ENCODE measurements at places on chromosomes 16 and 17. TPM values are rescaled to one million over a fixed set of nuclear protein-coding genes. Genes with fewer than 3 reads are reported as not detected.

- H3K27me3 ChIP-seq = no peaks in the 10 kb centered on the region
- DNase-seq = no peak
- H3K36me3 ChIP-seq = no peaks in the 10 kb centered on the region
- no peaks in the 10 kb centered on the region for H3K4me1 ChIP-seq
- no peak overlapping the region for H3K27ac ChIP-seq
Measured at GRCh38 chr17:57540596-57540995, 204.5 kb downstream of the CCDC182 start.

- H3K27ac ChIP-seq = no peak overlapping the region
- no peaks in the 10 kb centered on the region for H3K36me3 ChIP-seq
- DNase-seq = no peak
Measured at GRCh38 chr16:21684199-21684598, 20.4 kb downstream of the OTOA start.

The RMI2 gene
- 9.6 TPM for total RNA-seq

GRCh38 chr17:75854101-75854748 lies 910 bp downstream of the WBP2 start:
- no peak for DNase-seq
- H3K36me3 ChIP-seq = peaks cover 2% of the 10 kb centered on the region
- H3K27me3 ChIP-seq = no peaks in the 10 kb centered on the region
- peak overlapping the region; percentile 79 for H3K4me3 ChIP-seq
- H3K27ac ChIP-seq = peak overlapping the region; percentile 95

DNA sequence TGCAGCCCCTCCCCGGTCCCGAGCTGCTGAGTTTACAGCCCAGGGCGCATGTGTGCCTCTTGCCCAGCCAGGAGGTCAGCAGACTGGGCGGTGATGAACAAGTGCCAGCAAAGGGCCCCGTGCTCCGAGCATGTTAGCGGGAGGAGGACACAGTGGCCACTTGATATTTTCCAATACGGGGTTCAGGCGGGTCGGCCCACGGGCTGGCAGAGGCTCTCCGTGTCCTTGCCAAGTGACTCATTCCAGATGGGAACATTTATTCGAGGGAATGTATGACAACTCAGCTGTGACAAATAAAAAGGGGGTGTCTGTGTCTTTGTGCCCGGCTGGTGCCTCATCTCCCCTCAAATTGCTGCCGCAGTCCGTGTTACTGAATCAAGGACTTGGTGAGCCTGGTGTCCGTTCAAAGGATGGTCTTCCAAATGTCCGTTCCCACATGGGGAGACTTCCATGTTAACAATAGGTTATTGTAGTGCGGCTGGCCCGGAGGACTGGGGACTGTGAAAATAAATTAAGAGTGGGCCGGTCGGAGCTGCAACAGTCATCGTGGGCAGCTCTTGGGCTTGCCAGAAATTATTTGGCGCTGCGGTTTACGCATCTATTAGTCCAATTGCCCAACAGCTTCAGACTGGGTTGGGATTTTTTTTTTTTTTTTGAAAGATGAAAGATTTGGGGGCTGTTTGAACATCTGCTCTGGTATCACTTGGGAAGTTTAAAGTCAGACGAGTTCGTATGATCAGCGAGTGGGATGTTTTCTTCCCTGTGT lies 174.0 kb upstream of the CIBAR2 start:
- no peak for DNase-seq
- no peaks in the 10 kb centered on the region for H3K36me3 ChIP-seq
- H3K4me1 ChIP-seq = peaks cover 10% of the 10 kb centered on the region
- H3K27ac ChIP-seq = no peak overlapping the region
- H3K27me3 ChIP-seq = no peaks in the 10 kb centered on the region
